Stimulated activated CD4-positive, alpha-beta T cell treated with anti-CD3 and anti-CD28 coated beads, Interleukin-12 subunit alpha, Interleukin-12 subunit beta, amount 100 ng/mL, for 24 hours (primary cell): ENCODE measurements at places on chromosomes 7 and 10.
A peak's percentile ranks its signal among the peaks of the same experiment; 100 is the strongest.

DNA sequence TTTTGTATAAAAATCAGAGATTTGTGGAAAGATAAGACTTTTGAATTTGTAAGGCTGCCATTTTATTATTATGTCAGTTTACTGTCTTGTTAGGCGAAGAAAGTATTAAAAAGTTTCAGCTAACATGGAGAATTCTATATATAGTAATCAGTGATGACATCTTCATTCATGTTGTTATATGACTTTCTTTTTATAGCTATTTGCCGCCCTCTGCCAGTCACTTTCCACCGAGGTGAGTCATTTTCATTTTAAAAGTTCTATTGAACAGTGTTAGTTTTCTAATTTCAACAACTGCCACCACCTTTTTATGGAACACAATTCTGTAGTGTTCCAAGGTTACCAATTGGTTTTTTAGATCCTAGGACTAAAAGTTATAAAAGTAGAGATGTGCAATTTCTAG, 11.8 kb downstream of the CUTC start:
- DNase-seq: no peak

DNA sequence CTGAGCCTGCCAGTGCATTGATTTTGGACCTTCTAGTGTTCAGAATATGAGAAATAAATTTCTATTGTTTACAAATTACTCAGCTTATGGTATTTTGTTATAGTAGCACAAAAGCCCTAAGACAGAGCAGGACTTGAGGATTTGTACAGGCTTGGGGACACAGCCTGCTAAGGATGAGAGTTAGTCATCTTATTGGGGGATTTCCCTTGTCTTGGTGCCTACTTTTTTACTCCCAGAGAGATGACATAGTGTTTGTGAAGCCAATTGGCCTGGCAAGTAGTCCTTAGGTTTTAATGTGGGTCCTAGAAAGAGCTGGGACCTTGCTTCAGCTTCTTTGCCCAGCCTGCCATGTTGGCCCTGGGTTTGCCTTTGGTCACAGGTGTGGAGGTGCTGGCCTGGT, 364.0 kb downstream of the REEP3 start:
- no peak for DNase-seq

DNA sequence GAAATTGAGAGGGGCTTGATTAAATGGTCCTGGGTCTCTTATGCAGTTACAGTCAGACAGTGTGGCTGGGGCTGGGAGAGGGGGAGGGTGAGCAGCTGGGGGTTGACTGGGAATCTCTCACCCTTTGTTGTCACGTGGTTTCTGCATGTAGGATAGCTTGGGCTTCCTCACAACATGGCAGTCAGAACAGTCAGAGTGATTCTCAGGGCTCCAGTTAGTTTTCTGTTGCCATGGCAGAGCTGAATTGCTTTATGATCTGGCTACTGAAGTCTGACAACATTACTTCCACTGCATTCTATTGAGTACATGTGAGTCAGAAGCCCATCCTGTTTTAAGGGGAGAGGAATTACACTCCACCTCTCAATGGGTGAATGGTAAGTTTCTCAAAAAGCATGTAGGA, 102.7 kb downstream of the WDR11 start:
- DNase-seq: no peak

- DNase-seq: no peak
Measured at GRCh38 chr7:12643001-12643643, 44.3 kb upstream of the ARL4A start.

DNA sequence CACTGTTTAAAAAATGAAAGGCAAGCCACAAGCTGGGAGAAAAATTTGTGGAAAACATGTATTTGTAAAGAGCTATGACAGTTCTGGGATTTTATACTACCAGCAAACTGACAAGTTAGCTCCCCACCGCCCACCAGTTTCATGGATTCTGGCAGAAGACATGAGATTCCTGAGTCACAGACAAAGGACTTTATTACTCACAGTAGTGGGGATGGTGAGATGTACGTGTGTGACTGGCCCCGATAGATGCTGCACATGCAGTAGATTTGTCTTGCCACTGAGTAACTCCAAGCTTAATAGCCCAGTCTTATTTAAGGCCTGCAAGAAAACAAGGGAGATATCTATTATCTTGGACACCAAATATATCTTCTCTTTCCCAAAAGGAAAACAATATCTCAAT, 281.7 kb downstream of the AHR start:
- no peak for DNase-seq

DNA sequence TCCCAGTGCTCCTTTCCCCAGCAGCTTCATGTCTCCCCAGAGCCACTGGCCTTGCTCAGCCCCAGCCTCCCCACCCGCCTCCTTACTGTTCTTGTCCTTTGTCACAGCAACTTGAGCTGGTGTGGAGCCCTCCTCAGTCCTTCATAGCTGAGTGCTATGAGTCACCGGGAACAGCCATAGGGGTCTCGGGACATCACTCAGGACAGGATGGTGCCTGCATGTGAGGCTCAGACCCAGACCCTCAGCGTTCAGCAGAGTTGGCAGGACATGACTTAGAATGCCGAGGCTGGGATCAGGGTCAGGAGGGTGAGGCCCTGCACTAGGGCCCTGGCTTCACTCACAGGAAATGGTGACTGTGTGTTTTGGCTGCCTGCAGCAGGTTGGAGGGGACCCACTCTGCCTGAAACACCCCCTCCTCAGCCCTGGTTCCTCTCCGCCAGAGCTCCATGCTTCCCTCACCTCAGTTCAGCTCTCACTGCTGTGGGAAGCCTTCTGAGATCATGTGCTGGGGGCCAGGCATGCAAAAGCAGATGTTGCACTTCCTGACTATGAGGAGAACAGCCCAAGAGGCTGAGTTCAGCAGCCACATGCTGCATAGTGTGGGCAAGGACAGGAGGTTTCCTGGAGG, 40.7 kb upstream of the GJD4 start:
- no peak for DNase-seq

GRCh38 chr10:76543655-76544054, 1094.0 kb downstream of the KCNMA1 start:
- DNase-seq: no peak

- DNase-seq: no peak
Measured at GRCh38 chr7:41786404-41786803, 83.5 kb upstream of the INHBA start.

DNA sequence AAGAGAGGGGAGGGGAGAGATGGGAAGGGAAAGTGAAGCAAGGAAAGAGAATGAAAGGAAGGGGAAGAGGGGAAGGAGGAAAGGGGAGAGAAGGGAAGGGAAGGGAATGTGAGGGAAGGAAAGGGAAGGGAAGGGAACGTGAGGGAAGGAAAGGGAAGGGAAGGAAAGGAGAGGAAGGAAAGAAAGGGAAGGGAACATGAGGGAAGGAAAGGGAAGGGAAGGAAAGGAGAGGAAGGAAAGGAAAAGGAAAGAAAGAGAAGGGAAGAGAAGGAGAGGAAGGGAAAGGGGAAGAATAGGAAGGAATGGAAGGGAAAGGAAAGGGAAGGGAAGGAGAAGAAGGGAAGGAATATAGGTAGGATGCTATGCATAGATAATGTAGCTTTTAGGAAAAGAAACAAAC, 139.7 kb upstream of the PTER start:
- no peak for DNase-seq

DNA sequence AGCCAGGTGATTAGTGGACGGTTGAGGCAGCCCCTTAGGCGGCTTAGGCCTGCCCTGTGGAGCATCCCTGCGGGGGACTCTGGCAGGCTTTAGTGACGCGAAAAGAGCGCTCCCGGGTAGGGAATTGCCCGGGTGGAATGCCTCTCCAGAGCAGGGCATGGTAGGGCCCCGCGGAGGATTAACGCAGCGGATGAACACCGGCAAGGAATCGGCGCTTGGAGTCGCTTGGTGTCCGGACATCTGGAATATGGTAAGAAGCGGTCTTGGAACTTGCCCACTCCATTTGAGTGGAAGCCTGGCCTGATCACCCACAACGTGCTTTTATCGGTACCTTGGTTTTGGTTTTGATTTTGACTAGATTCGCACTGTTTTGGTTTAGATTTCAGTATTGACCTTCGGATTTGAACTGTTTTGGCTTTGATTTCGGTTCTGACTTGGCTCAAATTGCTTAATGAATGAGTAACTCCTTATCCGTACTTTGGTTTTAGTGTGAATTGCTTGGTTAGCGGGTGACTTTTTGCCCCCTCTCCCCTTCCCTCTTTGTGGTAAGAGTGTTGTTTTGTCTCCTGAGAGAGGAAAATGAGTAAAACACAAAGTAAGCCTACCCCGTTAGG, 24.2 kb upstream of the CHST3 start:
- DNase-seq: no peak

GRCh38 chr7:85184599-85185423, 2.0 kb downstream of the SEMA3D start:
- DNase-seq: no peak

- no peak for DNase-seq
Measured at GRCh38 chr7:155713384-155713783, 68.9 kb downstream of the RBM33 start.

GRCh38 chr10:98405422-98405821, 9.6 kb downstream of the PYROXD2 start:
- no peak for DNase-seq

DNA sequence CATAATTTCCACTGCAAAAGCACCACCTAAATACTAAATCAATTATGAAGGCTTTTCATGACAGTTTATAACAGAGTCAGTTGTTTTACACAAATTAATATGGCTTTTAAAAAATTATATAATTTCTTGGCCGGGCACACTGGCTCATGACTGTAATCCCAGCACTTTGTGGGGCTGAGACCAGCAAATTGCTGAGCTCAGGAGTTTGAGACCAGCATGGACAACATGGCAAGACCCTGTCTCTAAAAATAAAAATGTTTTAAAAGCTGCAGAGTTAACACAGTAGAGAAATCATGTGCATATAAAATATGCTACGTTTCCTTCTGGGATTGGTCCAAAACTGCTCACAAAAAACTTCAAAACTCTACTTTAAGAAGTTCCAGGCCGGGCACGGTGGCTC, 43.6 kb upstream of the EIF4H start:
- no peak for DNase-seq

DNA sequence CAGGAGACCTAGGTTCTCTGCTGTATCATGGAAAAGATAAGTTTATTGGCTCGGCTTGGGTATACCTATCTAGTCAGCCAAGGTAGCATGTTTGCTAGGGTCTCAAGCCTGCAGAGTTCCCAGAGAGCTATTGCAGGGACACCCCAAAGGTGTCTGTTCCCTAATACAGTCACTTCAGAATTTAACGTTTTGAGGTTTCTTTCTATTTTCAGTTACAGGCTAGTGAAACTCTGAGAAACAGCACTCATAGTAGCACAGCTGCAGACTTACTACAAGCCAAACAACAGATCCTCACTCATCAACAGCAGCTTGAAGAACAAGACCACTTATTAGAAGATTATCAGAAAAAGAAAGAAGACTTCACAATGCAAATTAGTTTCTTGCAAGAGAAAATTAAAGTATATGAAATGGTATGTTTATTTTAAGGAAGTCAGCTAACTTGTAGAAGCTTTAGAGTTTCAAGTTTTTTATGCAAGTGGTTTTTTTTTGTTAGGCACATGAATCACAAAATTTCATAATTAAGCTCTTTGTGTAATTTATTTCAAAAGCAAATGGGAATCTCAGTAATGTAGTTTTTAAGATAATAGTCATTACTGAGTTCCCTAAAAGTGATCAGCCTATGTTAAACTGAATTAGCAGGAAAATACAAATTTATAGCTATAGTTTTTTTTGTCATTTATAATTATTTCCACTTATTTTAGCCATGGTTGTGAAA, 54.9 kb downstream of the AKAP9 start:
- DNase-seq: no peak

GRCh38 chr7:153327683-153328082, 568.1 kb downstream of the ACTR3B start:
- no peak for DNase-seq

DNA sequence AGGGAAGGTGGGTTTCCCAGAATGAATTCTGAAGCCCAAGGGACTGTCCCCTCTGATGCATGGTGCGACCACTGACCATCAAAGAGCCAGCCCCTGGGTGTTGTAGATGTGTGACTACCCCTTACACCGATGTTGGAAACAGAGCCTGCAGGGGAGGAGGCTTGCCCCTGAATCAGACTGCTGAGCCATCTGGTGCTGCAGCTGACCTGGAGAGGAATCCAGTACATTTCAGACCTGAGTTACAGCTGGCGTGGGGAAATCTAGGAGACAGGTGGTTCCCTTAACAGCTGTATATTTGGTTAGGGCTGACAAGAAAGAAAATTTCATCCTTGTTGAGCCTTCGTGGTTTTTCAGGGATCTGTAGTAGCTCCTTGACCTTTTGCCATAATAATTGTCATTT, 195.5 kb downstream of the CELF2 start:
- no peak for DNase-seq

DNA sequence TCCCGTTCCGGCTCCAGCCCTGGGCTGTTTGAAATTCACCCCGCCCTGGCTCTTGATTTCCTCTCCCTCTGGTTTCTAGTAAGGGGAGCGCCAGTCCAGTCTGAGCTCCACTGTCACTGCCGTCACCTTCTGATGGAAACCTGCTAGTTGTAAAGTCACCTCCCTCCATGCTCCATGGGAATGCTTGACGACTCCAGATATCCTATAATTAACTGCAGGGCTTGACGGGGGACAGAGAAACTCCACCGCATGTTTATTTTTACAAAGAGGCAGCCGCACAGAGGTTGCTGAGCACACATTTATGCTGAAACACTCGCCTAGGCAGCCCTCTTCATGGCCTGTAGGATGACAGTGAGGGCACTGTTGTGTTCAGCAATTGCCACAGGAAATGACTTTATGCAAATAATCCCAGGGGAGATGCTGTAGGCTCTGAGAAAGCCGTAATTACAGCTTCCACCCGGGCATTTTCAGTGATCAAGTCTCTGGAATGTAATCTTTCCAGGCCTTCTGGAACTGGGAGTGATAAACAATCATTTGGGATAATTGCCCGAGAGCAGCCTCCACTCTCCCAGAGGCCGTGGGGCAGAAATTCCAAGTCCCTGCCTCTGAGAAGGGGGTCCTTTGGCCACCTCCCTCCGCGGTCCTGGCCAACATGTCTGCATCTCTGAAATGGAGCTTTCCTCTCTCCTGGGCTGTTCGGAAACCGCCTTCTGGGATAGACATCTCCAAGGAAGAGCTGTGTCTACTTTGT, 300.5 kb downstream of the KLF6 start:
- no peak for DNase-seq

DNA sequence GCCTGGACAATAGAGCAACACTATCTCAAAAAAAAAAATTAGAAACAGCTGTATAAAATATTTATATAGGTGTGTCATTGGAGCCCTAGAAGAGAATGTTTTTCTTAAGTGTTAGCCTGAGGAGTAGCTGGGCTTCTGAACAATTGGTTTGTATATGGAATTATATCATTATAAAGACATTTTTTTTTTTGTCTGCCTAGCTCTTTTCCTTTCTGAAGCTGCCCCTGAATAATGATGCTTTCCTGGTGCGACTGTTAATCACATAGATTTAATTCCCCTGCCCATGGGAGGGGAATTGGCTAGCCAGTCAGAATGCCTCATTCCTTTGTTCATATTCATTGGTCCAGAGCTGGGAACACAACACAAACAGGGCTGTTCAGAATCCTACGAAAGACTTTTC, 13.9 kb upstream of the ABCC2 start:
- DNase-seq: no peak

DNA sequence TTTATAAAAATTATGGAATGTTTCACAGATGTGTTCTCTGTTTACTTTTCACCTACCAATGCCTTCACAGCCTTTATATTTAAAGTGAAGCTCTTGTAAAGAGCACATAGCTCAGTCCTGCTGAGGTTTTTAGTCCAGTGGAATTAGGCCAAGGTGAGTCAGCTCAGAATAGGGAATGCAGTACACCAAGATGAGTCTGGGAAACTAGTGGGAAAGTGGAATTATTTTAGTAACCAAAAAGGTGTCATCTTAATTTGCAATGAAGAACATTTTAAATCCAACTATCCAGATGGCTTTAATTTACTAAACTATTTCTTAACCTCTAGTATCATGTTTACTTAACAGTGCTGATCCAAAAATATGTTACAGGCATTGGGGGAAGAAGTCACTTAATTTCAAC, 236.3 kb upstream of the CTBP2 start:
- DNase-seq: no peak

- peak; percentile 88 for DNase-seq
Measured at GRCh38 chr10:62816331-62817120, at the start of gene EGR2. Gene EGR2, minus strand, starts transcription at chr10:62816366. Its CDS starts 337 bp downstream, at chr10:62816029.
